ENCODE measurements at places on chromosomes 7 and 10. TPM values are rescaled to one million over a fixed set of nuclear protein-coding genes. Genes with fewer than 3 reads are reported as not detected.

TMEM130 gene
- 0.21 TPM for total RNA-seq

LRRTM3 gene
- not detected for total RNA-seq

DRGX gene
- not detected for total RNA-seq

RBP3 gene
- total RNA-seq: not detected
